GM12891 (cell line): ENCODE measurements at places on chromosomes 12 and 14.

DNA sequence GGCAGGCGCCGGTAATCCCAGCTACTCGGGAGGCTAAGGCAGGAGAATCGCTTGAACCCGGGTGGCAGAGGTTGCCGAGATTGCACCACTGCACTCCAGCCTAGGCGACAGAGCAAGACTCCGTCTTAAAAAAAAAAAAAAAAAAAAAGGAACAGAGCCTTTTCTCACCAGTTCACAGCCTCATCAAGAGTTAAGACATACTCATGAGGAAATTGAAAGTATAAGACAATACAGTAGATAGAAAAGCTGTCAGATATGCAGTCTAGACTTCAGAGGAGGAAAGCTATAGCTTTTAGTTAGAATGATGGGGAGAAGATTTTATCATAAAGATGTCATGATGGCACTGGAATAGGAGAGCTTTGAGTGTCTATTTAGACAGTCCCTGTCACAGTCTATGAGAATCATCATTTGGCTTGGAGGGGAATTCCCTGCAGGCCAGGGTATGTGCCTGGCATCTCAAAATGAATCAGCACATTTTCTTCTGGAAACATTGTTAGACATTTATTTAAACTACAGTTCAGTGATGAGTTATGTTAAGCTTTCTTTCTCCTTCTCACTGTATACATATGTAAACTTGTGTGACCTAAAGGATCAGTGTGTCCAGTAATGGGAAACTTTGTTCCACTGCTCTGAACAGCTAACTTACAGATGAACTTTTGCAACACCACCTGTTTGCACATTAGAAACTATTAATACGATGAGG, 2.9 kb upstream of the RAB35 start:
- DNase-seq, result no peak

- DNase-seq, result no peak
Observed at GRCh38 chr12:49093792-49094159, 825 bp downstream of the DHH start.

DNA sequence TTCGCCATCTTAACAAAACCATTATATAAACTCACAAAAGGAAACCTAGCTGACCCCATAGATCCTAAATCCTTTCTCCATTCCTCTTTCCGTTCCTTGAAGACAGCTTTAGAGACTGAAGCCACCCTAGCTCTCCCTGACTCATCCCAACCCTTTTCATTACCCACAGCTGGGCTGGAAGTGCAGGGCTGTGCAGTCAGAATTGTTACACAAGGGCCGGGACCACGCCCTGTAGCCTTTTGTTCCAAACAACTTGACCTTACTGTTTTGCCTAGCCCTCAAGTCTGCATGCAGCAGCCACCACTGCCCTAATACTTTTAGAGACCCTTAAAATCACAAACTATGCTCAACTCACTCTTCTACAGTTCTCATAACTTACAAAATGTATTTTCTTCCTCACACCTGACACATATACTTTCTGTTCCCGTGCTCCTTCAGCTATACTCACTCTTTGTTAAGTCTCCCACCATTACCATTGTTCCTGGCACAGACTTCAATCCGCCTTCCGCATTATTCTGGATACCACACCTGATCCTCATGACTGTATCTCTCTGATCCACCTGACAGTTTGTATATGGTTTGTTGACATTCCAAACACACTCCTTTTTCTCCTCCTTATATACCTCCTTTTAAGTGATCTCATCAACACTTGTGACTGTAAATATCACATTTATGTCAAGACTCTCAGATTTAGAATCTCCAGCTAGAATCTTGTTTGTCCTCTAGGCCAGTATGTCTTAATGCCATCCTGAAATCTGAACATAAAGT, 208.7 kb downstream of the KITLG start:
- DNase-seq, result no peak

- no peak for DNase-seq
Observed at GRCh38 chr14:81125536-81125935, 95.2 kb downstream of the GTF2A1 start.

DNA sequence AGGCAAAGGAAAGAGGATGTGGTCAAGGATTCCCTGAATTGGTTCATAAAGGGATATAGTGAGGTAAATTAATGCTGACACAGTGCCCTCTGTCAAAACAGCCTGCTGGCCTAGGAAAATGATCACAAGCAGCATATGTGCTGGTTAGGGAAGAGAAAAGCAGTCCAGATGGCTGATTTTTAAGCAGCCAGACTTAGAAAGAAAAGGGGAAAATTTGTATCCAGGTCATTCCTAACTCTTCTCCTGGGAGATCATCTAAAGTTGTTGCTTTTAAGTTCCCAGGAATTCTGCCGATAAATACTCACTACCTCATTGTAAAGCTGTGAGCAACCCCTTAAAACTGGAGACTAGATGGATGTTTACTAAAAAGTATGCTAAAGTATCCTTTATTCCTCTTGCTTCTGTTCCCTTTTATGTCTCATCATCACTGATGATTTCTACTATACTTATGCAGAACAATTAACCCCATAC, 46.4 kb upstream of the CNOT2 start:
- no peak for DNase-seq

DNA sequence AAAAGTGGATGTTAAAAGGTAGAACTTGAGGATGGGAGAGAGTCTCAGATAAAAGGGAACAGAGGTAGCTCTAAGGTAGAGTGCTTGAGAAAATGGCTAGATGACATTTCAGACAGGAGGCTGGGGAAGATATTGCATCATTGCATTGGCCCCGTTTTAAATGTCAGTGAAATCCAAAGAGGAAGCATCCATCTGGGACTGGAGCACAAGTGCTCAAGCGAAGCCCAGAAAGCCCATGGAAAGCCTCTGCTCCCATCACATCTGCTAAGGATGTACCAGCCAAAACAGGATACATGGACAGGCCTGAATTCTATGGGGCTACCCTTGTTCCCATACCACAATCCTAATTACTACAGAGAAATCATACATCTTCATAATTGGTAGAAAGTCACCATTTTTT, 581.5 kb upstream of the TMEM132C start:
- no peak for DNase-seq

GRCh38 chr12:6458281-6459003, 6.6 kb downstream of the TAPBPL start:
- no peak for DNase-seq

DNA sequence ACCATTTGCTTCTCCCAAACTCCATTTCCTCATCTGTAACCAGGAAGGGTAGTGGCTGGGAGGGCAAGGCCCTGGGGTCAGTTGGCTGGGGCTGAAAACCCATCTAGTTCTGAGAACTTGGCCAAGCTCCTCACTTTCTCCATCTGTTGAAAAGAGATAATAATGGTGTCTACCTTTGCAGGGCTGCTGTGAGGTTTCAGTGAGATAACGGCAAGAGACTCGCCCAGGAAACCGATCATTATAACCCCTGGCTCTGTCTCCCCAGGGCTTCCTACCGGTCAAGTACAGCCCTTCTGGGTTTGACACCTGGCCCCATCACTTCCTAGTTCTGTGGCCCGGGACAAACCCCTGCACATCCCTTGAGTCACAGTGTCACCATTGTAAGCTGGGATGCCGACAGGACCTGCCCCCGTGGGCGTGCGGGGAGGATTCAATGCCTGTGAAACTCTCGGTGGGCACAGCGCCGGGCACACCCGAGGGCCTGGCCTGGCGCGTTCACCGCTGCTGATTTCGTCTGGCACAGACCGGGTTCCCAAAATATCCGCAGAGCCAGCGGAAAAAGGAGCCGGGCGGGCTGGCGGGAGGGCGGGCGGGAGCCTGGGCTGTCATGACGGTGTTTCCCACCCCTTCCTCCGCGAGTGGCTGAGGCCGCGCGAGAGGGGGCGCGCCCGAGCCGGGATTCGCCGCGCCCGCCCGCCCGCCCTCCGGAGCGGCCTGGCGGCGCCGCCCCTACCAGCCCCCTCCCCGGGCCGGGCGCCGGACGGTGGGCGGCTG, 4.4 kb downstream of the KMT5A start:
- DNase-seq, result peak; percentile 82

GRCh38 chr14:88422047-88422446, 36.6 kb downstream of the SPATA7 start:
- DNase-seq, result no peak

DNA sequence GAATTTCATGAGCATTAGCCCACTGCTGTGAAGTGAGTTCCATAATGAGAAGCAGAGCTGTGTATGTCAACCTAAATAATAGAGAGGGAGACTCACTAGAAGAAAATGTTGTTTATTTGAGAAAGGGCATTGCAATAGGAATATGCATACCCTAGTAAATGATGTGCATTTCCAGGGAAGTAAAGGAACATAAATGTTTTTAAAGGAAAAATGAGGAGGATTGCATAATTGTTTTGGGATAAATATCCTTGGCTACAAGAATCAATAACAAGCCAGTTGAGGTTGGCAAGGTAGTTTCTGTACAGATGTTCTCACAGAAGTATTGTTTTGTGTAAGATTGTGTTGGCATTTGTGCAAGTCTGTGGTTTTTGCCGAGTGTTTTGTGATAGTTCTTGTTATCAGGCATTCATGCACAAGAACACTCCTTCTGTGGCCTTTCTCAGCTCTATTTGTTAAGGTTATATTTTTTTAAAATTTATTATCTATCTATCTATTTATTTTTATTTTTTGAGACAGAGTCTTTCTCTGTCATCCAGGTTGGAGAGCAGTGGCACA, 47.1 kb downstream of the EMP1 start:
- DNase-seq, result no peak

GRCh38 chr12:76094754-76095153, 10.3 kb upstream of the NAP1L1 start:
- DNase-seq, result no peak

- DNase-seq, result no peak
Observed at GRCh38 chr12:31702047-31702446, 26.8 kb downstream of the AMN1 start.

DNA sequence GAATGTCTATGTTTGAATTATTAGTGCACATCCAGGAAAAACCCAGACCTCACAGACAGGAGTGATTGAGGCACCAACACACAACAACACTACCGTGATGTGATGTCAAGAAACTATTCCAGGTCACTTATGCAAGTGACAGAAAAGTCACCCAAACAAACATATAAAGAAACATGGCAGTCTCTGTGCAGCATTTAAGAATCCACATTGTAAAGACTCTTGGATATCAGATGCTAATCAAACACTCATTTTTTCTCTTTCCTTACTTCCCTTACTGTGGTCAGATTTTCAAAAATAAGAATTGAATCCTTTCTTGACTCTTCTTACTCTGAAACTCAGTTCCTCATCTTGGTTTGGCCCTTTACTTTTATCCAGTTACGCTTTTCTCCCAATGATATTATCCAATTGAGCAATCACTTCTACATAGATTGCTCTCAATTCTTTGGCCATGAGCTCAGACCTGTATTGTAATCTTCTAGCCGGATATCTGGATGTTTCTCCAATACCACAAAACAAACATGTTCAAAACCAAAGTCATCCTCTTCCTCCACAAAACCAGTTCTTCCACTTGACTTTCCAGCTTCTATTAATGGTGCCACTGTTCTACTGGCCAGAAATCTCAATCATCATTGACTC, 115.4 kb downstream of the DUSP6 start:
- DNase-seq, result no peak

- no peak for DNase-seq
Observed at GRCh38 chr12:87430444-87430843, 598.8 kb downstream of the C12orf50 start.

DNA sequence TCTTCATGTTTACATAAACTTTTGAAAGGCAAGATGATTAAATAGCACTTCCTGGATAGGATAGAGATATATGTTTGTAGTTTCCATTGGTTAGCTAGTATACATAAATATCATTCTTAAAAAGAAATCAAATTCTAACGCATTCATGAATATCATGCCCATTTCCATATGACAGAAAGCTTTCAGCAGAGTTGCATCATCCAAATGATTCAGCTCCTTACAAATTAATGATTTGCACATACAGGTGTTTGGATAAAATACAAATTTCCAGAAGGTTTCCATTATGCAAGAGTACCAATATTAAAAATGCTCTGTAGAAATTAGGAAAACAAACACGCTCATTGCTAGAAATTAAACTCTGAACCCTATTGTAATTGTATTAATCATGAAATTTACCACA, 264.4 kb downstream of the FOXG1 start:
- DNase-seq, result no peak

DNA sequence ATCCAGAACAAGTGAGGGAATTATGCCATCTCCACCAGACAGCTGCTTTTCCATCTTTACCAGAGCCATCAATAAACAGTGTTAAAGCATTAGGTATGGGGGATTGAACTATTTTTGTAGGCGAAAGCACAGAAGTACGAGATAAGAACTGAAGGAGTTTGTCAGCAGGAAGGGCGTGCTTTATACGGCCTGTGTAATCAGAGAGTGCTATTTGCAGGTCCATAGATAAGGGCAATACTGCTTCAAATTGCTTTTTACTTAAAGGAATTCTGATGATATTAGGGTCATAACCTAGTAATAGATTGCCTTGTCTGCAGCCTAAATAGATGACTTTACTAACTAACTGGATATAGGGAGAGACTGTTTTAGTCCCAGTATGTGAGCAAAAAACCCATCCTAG, 20.3 kb upstream of the CLEC4E start:
- DNase-seq, result no peak

- DNase-seq, result no peak
Observed at GRCh38 chr12:98228683-98229539, 286.5 kb upstream of the TMPO start.

DNA sequence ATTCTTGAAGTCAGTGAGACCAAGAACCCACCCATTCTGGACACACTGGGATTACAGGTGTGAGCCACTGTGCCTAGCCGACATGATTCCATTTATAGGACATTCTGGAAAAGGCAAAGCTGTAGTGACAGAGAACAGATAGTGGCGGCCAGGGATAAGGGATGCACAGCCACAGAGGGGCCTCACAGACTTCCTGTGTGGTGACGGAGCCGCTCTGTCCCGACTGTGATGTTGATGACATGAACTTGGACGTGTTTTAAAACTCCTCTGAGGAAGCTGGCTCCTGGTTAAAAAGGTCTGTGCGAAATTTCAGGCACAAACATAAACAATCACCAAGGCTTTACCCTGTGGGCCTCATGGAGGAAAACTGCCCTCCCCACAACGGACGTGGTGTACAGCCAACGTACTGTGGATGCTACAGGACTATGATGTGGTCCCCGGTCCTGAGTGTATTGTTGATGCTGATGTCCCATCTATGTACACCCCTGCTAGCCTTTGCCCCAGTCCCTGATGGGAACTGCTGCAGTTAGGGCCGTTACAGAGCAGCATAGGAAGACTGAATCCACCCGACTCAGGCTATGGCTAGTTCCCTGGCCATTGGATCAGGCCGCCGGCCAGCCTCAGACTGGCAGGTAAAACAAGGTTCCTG, 15.9 kb downstream of the ZNF605 start:
- DNase-seq, result no peak

DNA sequence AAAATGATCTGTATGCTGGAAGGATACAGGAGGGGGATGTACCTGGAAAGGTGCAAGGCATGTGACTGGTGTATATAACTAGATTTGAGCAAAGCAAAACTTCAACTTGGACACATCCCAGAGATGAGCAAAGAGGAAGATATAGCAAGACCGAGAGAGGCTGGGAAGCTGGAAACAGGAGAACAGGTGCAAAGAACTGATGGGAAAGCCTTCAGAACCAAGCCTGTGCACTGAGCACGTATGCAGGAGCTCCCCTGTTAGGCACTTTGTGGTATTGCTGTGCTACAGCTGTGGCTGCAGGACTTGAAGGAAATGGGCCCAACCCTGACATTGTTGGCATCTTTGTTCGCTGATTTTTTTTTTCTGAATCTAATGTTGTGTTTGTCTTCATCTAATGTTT, 120.7 kb upstream of the PWP1 start:
- no peak for DNase-seq

GRCh38 chr14:23464700-23465099, 4.8 kb upstream of the NGDN start:
- DNase-seq, result no peak

- DNase-seq, result no peak
Observed at GRCh38 chr14:76918256-76918781, 92.1 kb downstream of the LRRC74A start.
